Muscle of back (tissue), 13 donors: ENCODE measurements at places on chromosomes 2 and 18.

DNA sequence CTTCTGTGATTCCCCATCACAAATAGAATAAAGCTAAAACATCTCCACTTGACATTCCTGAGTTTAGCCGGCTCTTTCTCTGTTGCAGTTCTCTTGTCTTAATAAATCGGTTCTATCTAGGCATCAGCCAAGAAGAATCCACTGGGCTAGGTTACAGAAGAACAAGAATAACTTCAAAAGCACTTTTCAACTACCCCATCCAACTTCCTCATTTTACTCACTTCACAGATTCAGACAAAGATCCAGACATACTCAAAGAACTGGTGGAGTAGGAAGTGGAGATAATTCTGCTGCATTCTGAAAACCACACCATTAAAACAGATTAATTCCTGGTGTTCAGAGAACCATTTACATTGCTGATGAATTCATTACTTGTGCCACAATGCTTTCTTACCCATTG lies 9.6 kb upstream of the ALPK2 start:
- DNase-seq = no peak

DNA sequence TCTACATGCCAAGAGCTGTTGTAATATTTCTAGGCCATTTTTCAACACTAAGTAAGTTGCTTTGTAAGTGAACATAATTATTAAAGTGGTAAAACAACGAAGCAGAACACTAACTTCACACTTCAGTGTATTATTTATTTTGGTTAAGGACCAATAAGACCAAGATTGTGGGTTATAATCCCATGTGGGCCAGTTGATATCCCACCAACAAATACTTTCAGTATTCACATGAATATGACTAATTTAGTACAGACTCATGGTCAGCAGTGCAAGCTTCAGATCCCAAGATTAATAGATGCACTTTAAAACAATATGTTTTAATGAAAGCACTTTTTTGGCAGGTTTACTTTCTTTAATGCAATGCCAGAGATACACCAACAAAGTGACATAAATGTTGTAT lies 154.3 kb downstream of the LCLAT1 start:
- no peak for DNase-seq

- no peak for DNase-seq
Observed at GRCh38 chr2:134232868-134233727, 20.8 kb upstream of the MGAT5 start.

GRCh38 chr2:23306401-23306800 lies 78.6 kb upstream of the KLHL29 start:
- DNase-seq = no peak

- DNase-seq = no peak
Observed at GRCh38 chr2:113700186-113700841, 56.1 kb downstream of the SLC35F5 start.

DNA sequence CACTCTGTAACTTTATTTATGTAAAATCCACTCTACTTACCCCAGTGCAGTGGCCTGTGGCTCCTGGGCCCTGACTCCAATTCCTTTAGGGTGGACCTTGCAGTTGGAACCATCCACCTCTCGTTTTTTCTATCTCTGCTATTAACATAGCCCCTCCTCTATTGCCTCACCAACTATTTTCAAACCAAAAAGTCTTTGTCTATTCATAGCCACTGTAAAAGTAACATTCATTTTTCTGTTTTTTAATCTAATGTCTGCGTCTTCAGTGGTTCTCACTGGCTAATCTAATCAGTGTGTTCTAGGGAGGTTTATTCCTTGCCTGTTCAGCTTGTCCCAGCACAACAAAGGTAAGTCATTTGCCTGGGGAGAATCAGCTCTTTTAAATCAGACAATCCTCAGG lies at the start of gene SLC4A5:
TSS of gene SLC4A5 (minus strand) at position 101 of the 400 bp plus-strand sequence. CDS start 28,393 bp downstream, outside the sequence.
- DNase-seq = no peak

- DNase-seq = no peak
Observed at GRCh38 chr2:77156599-77156998, 365.6 kb downstream of the LRRTM4 start.

DNA sequence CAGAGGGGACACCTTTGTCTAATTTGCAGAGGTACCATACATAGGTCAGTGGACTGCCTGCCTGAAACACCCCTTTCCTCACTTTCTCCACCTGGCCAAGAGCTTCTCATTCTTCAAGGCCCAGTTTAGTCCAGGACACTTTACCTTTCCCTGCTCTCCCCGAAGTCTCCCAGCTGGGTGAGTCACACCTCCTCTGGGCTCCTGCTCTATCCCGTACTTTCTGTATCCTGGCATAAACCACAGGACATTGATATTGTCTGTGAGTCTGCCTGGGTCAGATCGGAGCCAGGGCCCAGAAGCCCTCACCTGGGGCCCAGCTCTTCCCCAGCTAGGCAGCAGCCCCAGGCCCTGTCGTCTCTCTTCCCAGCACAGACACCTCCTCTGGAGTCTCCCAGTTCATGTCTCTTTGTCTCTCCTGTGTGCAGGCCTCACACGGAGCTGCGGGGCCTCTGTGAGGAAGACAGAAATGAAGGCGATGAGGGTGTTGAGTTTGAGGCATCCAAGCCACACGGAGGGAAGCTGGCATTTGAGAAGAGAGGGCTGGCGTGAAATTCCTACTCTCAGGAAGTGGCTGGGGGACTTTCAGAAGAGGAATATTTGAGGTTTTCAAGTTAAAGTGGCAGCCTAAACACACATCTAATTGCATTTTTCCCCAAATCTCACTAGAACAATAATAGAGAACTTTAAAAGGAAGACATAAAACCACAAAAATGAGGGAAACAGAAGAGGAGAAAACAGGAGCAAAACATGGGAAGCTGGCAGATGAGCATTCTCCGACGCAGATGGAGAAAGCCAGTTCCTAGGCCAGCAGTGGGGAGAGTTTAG lies 79.6 kb upstream of the LAPTM4A start:
- DNase-seq = no peak

DNA sequence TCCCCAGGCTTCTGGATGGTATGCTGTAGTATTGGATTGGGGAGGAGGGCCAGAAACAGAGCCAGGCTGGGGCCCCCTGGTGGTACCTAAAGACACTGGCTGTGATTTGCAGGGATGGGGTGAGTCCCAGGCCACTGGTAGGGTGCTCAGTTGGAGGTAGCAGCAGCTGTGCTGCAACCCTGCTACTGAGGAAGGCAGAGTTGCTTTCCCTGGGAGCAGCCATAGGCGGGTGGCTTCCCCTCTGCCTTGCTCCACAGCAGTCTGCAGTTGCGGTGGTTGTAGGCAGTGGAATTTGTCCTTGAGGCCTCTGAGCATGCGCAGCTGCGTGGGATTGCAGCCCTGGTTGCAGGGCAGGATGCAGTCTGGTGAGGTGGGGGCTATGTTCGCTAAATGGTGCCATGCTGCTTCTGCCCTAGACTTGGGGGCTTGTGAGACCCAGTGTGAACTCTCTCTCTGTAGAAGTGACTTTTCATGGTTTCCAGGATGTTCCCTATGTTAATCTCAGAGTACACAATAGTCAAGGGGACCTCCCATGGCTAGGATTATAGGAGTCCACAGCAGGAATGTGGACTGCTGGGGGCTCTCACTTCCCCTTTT lies 443.5 kb downstream of the XIRP2 start:
- no peak for DNase-seq

GRCh38 chr2:221166292-221166691 lies 405.8 kb downstream of the EPHA4 start:
- DNase-seq = peak; percentile 85

DNA sequence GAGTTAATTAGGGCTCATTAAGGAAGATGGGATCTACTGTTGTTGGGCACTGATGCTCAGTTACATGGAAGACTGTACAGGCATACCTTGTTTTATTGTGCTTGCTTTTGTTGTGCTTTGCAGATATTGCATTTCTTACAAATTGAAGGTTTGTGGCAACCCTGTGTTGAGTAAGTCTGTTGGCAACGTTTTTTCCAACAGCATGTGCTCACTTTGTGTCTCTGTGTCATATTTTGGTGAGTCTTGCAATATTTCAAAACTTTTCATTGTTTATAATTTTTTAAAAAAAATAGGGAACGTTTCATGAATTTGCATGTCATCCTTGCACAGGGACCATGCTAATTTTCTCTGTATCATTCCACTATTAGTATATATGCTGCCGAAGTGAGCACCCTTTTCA lies 15.6 kb downstream of the PHLPP1 start:
- no peak for DNase-seq

GRCh38 chr18:49029628-49030027 lies 78.9 kb upstream of the SMAD7 start:
- no peak for DNase-seq

DNA sequence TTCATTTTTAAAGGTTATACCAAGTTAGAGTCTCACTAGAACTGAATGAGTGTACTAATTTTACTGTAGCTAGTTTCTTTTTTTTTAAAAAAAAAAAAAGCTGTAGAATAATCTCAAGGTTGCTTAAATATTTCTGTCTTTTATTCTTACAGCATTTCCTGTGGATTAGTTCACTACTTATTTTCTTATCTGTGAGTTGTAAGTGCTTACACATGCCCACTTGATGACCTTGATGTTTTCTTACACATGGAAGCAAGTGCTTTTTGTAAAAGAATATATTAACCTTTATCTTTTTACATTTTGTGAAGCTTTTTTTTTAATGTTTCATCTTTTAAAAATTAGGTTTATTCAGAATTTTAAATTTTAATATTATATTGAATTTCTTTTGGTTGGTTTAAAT lies 57.8 kb downstream of the MSH2 start:
- DNase-seq = no peak

GRCh38 chr2:113136828-113137775 lies 9.7 kb downstream of the IL1RN start:
- DNase-seq = no peak

GRCh38 chr2:11433822-11434221 lies 32.1 kb downstream of the E2F6 start:
- DNase-seq = no peak

- DNase-seq = no peak
Observed at GRCh38 chr2:102978091-102978490, 216.3 kb downstream of the TMEM182 start.

- peak; percentile 57 for DNase-seq
Observed at GRCh38 chr2:29012211-29012681, 31.1 kb downstream of the TOGARAM2 start.

GRCh38 chr2:104473546-104473945 lies 380.4 kb upstream of the POU3F3 start:
- DNase-seq = no peak

GRCh38 chr2:180690611-180691010 lies 289.8 kb upstream of the UBE2E3 start:
- no peak for DNase-seq

- no peak for DNase-seq
Observed at GRCh38 chr18:26719896-26720295, 145.6 kb downstream of the AQP4 start.

DNA sequence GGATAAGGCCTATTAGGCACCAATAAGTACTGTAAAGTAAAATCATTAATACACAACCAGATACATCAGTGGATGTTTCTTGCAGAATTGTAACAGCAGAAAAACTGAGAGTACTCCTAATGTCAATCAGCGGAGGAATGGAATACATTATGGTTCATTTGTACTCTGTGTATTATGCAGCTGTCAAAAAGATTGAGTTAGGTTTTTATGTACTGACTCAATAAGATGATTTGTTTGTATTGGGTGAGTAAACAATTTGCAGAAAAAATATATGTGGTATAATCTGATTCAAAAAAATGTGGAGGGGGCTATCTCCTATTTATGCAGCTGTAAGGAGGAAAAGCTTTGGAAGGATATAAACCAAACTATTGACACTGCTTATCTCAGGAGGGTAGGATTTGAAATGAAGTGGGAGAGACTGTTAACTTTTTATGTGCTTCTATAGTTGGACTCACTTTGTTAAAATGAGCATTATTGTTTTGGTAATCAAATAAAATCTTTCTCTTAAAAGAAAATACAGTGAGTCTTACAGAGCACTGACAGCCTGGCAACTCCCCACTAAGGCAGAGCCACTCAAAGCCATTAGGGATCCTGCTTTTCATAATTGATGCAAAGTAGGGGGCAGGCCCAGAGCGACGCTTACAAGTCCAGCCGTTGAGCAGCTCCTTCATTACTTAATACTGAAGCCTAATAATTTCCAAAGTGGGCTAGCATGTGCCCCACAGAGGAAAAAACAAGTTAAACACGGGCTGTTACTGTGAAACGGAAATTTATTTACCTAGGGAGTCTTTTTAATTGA lies 168.8 kb downstream of the PHLPP1 start:
- DNase-seq = no peak

GRCh38 chr18:49319590-49319989 lies 140.9 kb downstream of the DYM start:
- no peak for DNase-seq

- DNase-seq = peak; percentile 60
Observed at GRCh38 chr18:9147440-9148202, 11.0 kb downstream of the ANKRD12 start.

DNA sequence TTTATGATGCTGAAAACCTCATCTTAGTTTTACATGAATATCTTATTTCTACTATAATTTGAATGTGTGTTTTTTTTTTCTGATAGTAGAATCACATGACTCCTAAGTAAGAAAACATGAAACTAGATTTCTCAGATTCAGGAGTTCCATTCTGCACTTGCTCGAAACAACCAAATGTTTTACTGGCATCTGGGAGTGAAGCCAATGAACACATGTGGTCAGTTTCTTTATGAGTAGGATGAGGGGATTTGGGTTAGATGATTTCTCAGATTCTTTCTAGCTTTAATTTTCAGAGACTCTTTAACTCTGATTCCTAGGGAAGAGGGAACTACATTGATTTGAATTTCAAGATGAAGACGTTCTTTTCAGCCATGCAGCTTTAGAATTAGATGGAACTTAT lies 225.0 kb upstream of the NT5C1B start:
- no peak for DNase-seq

GRCh38 chr2:1707771-1708418 lies 36.4 kb downstream of the PXDN start:
- peak; percentile 95 for DNase-seq

DNA sequence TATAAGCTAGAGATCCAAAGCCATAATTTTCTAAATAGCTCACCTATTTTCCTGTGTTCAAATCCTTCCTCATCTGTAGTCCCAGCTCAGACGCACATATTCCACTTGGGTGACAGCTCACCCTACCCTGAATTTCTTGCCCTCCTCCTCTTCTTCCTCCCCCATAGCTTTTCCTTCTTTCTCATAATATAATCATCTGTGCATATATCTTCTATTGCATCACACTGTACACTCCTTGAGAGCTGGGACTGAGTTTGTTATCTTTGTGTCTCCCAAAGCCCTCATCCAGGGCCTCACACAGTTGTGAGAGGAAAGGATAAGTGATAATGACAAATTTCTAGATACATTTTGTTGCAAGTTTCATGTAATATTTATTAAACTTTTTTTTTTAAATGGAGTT lies 55.9 kb upstream of the RTN4 start:
- DNase-seq = no peak

- no peak for DNase-seq
Observed at GRCh38 chr2:111909079-111909478, 10.7 kb downstream of the MERTK start.

- no peak for DNase-seq
Observed at GRCh38 chr2:171590116-171590515, 67.8 kb downstream of the CYBRD1 start.

GRCh38 chr2:70336552-70336951 lies 34.7 kb upstream of the FAM136A start:
- no peak for DNase-seq

- DNase-seq = no peak
Observed at GRCh38 chr2:27772804-27773203, 1.3 kb downstream of the MRPL33 start.
